ENCODE measurements at places on chromosomes 11 and 22.
A peak's percentile ranks its signal among the peaks of the same experiment; 100 is the strongest.

DNA sequence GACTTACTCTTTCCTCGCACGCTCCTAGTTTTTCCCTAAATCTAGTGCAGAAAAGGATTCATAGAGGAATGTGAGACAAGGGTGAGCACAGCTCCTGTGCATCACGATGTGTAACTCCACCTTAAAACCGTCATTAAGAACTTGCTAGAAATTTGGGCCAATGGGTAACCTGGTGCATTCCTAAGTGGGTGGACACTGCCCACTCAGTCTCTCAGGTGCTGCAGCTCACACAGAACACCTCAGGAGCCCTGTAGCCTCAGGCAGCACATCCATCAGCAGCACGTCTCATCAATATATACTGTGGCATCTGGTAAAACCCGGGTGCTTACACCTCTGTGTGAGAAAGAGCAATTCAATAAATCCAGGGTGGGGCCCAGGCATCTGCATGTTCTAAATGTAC, 12.4 kb downstream of the POU2AF3 start:
- no peak for DNase-seq

DNA sequence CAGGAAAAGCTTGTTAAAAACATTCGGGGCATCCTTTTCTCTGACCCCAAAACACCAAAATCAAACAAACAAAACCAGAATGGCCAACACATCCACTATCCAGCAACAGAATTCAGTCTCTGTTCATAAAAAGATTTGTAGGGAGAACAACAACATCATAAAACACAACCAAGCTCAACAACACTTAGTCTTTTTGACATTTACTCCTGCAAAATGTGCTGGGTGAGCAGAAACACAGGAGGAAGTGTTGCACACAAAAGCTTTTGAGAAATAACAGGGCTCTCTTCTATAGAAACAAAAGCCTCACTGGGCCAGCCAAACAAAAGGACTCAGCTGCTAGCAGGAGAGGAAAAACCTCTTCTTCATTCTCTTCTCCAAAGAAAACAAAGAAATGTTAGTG, 736.0 kb upstream of the CCDC90B start:
- DNase-seq = no peak

DNA sequence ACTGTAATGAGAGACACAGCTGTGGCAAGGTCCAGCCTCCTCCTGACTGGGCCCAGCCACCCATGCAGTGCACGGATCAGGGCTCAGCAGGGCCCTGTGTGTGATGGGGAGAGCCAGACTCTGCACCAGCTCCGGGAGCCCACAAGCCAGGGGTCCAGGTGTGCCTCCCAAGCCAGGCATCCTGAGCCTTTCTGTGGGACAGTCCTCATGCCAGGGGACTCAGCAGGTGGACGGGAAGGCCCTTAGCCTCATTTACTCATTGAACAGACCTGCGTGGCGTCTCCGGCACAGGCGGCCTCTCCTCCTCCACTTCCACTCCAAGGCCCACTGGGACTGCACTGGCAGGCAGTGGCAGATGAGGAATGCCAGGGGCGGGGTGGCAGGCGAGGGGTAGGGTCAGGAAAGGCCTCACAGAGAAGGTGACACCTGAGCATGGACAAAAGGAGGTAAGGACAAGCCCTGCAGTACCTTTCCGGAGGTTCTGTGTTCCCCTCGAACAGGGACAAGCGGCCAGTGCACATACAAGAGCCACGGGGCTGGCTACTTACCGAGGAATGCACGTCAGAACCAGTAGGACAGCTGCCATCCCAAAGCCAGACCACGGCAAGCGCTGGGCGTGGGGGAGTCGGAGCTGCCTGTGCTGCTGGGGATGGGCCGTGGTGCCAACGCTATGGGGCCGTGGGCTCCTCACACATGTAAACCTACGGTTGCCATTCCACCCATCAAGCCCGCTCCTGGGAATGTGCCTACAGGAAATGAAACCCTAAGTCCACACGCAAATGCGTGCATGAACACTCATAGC, 52.7 kb downstream of the IGF2 start:
- DNase-seq = no peak

- peak; percentile 8 for DNase-seq
These were observed 26.3 kb upstream of the HMGXB4 start for GRCh38 chr22:35230839-35231584.

- DNase-seq = peak; percentile 33
These were observed 113.5 kb downstream of the SLC1A2 start for GRCh38 chr11:35305670-35306382.

DNA sequence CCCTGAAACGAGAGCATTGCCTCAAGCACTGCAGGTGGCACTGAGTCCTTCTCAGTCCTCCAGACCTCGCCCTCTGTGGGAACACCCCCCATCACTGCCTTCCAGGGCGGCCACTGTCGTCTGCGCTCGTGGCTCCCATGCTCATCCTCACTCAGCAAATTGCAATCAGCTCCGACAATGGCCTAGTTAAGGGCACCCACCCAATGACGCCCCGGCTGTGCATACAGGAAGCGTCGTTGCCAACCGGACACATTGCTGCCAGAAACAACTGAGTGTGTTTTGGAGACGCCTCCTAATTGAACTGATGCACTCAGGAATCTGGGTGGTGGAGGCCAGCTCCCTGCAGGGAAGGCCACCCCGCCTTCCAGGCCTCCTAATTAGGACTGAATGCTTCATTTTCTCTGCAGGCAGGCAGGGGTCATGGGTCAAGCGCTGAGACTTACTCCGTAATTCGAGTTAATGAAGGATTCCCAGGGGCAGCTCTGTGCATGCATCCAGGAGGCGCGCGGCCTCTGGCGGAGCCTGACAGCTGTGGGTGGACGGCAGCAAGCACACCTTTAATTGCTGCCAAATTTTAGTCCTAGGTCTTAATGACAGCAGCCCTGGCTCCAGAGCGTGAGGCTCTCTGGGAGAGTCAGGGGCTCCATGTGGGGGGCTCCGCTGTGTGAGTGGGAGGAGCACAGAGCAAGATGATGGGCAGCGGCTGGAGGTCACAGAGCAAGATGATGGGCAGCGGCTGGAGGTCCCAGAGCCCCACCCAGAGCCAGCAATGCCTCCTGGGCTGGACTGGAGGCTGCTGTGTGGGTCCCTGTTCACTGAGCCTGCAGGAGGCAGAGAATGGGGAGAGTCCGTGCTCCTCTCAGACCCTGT, 199.0 kb downstream of the BRD1 start:
- no peak for DNase-seq

DNA sequence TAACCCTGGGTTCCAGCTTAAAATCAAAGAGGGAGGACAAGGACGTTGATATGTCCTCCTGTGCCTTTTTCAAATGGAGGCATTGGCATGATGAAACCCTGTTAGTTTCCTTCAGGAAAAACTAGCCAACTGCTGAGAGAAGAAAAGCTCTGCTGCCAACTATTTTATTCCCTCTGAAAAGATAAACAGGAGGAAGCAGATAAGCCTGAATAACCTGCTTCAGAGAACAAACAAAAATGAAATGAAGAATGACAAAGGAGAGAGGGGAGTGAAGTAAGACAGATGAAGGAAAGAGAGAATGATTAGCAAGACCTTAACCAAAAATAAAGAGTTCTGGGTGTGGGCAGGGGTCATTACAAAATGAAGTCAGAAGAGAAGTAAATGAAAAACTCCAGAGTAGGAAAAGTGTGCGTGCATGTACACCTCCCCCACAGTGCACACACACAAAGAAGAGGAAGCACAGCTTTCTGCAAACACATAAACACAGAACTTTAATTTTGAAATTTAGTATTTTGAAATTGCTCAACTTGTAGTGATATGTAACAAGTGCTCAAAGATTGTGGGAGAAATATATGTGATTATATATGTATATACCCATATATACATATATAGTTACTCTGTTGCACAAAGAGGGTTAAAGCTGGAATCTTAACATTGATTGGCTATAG, 332.2 kb downstream of the LUZP2 start:
- no peak for DNase-seq

GRCh38 chr11:96267496-96268032, 75.4 kb downstream of the MAML2 start:
- DNase-seq = peak; percentile 74

DNA sequence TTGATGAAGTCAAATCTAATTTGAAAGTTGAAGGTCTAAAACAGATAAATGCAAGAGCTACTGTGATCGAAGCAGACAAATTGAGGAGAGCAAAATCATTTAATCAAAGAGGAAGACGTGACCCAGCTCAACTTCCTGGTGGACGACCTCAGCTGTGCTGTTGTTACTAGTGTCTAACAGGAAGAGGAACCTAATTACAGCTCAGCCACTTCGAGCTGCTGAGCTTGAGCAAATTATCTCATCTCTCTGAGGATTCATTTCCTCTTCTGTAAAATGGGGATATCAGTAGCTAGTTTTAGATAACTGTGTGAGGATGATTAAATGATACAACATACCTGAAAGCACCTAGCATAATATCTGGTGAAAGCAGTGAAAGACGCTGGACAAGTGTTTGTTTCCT, 48.6 kb upstream of the OLFML1 start:
- no peak for DNase-seq

DNA sequence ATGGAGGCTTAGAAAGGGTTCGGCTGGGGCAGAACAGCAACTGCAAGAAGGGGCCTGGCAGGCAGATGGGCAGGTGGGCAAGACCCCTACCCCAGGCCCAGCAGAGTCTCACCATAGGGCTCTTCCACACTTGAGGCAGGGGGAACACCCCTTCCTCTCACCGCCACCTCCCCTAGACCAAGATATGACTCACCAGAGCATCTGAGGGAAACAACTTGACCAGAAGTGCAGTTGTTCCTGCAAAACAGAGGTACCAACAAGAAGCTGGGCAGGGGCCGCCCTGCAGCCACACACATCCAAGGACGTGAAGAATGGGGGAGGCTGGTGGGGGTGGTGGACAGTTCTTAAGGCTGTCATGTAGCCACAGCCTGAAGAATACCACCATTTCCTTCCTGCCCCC, 10.9 kb downstream of the TMPRSS5 start:
- DNase-seq = no peak

DNA sequence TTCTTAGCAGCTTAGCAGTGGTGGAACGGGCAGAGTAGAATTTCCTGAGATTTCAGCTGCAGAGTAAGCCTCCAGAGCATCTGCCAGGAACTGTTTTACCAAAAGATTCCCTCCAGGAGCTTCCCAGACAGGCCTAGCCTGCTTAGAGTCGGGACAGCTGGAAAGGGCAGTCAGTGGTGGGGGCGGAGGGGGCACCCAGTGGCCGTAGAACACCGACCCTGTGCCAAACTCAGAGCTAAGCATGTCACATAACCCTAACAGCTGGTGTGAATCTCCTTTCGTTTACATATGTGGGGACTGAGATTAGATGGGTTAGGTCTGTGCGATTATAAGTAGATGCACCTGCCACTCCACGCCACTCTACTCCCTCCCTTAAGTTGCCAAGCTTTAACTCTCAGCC, 80.0 kb upstream of the CRTAM start:
- no peak for DNase-seq

DNA sequence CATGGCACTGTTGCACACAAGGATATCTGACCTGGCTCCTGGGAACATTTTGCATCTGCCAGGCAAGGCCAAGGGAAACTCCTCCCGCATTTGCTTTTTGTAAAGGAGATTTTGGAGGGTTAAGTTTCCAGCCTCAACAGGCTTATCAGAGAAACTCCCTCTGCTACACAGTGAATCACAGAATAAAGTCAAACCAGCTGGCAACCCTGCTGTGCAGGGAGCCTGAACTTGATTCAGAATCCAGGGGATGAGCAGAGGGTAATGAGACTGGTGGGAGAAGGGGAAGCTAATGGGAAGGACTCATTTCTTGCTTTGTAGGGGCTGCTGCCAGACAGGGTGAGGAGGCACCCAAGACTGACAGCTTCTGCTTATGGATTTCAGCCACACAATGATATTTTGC, 185.3 kb upstream of the ISX start:
- no peak for DNase-seq

- no peak for DNase-seq
These were observed 6.4 kb downstream of the PRAME start for GRCh38 chr22:22552630-22553029.

- DNase-seq = no peak
These were observed 969 bp downstream of the CCDC117 start for GRCh38 chr22:28773461-28773867.

GRCh38 chr11:45809456-45810395, 4.8 kb downstream of the SLC35C1 start:
- no peak for DNase-seq

DNA sequence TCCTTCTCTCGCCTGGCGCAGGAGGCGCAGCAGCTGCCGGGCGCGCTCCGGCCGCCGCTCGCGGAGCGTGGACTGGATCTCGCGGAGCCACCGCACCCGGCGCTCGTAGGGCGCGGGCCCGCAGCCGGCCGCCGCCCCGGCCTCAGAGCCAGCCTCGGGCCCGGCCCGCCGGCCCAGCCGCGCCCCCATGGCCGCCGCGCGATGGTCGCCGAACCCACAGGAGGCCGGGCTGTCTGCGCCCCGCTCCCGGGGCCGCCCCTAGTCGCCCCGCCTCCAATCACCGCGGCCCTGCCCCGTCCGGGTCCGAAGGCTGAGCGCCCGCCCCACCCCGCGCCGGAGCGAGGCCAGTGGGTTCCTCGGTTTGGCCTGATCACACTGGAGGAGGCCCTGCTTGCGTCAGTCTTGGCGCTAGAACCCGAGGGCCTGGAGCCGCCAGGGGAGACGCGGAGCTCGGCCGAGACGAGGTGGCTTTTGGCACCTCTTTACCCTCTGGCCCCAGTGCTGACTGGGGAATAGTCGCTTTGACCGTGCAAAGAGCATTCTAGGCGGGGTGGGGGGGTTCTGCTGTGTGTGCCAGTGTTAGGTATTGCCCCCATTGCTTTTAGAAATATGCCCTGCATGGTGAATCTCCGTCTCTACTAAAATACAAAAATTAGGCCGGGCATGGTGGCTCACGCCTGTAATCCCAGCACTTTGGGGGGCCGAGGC, at the start of gene LRRC75B:
Gene LRRC75B (minus strand): TSS at position 223 of the 708 bp plus-strand sequence. CDS start 34 bp downstream, at position 189.
- peak; percentile 29 for DNase-seq

All from stimulated activated naive CD8-positive, alpha-beta T cell treated with anti-CD3 and anti-CD28 coated beads, Interleukin-15, amount 100 ng/mL, for 72 hours (primary cell).